ENCODE measurements at places on chromosomes 13 and 19. TPM values are rescaled to one million over a fixed set of nuclear protein-coding genes. Genes with fewer than 3 reads are reported as not detected.

The PPFIA3 gene
- total RNA-seq, result 6.3 TPM

The KIR2DL4 gene
- not detected for total RNA-seq

The RNF225 gene
- total RNA-seq, result not detected

The PRX gene
- 801 TPM for total RNA-seq

The HNRNPA1L2 gene
- 8.8 TPM for total RNA-seq

The ZNF98 gene
- total RNA-seq, result 0.71 TPM

The MAMSTR gene
- total RNA-seq, result 5.8 TPM

The TNFRSF19 gene
- 25.9 TPM for total RNA-seq

The ZNF737 gene
- 17.4 TPM for total RNA-seq

The SLC25A41 gene
- total RNA-seq, result 0.27 TPM

All from sciatic nerve (tissue), 2 donors.